ENCODE measurements at places on chromosomes 7 and 10.
A peak's percentile ranks its signal among the peaks of the same experiment; 100 is the strongest.

- no peak for DNase-seq
Measured at GRCh38 chr7:139741789-139742344, 35.9 kb downstream of the HIPK2 start.

DNA sequence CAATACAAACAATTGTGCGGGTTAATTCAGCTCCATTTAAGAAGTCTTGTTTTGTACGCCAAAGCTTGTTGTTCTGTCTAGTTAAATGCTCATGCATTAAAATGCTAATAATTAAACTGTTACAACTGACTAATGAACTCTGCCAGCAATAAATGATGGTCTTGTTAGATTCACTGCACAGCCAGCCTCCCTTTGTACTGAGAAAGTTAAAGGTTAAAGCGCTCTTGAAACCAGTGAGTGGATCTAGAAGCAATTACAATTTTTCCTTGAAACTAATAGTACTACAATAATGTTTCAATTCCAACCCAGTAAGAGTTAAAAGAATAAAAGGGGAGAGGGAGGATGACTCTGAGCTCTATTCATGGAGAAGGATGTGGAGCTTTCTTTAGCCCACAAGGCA lies 233.0 kb downstream of the EMX2 start:
- no peak for DNase-seq

GRCh38 chr7:15046861-15047260 lies 144.3 kb upstream of the DGKB start:
- DNase-seq, result no peak

DNA sequence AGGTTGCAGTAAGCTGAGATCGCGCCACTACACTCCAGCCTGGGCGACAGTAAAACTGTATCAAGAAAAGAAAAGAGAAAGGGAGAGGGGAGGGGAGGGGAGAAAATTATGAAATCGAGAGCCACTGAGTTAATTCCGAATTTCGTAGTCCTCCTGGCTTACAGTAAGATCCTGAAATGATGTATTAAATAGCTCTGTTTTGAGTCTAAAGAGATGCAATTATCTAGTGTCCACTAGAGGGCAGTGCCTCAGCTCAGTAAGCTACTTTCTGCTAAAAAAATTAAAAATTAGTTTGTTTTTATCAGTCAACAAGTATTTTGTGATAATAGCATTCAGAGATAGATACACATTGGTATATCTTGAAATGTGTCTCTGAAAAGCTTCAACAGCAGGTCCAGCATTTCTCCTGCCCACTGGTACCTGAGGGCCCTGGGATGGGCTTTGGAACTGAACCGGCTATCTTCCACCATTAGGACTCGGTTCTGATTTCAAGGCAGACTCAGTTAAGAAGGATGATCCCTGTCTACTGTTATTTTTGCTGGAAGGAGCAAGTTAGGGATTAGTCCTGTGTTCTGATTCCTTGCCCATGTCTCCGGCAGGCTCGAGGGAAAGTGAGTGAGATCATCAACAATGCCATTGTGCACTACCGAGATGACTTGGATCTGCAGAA lies 19.5 kb downstream of the TSPAN33 start:
- peak; percentile 14 for DNase-seq

- no peak for DNase-seq
Measured at GRCh38 chr7:128221929-128222403, 19.1 kb upstream of the LEP start.

Data from AG04449 (cell line).